ENCODE measurements at places on chromosomes 12 and 14.

GRCh38 chr12:48003226-48004052 lies 837 bp downstream of the COL2A1 start:
- no peak for DNase-seq

DNA sequence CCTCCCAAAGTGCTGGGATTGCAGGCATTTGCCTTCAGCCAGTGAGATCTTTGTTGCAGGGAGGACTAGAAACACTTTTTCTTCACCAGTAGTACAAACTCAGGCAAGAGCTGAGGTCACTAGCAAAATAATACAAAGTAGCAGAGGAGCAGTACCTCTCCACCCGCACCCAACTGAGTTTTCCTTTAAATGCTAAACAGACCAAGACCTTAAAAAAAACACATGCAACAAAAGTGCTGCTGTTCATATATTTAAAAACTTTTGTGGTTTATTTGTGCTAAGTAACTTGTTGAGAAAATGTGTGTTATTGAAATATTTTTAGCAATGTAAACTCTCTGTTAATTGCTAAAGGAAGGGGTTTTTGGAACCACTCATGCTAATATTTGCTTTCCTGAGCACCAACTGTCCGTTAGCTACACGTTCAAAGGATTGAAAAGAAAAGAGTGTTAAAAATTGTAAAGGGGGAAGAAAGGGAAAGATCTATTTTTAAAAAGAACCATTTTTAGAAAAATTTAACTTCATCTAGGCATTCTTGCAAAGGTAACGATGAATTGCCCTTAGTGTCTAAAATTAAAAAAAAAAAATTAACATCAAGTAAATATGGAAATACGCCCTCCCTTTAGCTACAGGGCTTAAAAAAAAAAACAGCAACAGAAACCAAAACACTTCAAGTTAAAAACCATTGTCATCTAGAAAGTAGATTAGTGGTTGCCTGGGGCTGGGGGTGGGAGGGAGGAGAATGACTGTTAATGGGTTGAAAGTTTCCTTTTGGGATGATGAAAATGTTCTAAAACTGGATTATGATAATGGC lies 114.0 kb upstream of the KRAS start:
- DNase-seq = no peak

DNA sequence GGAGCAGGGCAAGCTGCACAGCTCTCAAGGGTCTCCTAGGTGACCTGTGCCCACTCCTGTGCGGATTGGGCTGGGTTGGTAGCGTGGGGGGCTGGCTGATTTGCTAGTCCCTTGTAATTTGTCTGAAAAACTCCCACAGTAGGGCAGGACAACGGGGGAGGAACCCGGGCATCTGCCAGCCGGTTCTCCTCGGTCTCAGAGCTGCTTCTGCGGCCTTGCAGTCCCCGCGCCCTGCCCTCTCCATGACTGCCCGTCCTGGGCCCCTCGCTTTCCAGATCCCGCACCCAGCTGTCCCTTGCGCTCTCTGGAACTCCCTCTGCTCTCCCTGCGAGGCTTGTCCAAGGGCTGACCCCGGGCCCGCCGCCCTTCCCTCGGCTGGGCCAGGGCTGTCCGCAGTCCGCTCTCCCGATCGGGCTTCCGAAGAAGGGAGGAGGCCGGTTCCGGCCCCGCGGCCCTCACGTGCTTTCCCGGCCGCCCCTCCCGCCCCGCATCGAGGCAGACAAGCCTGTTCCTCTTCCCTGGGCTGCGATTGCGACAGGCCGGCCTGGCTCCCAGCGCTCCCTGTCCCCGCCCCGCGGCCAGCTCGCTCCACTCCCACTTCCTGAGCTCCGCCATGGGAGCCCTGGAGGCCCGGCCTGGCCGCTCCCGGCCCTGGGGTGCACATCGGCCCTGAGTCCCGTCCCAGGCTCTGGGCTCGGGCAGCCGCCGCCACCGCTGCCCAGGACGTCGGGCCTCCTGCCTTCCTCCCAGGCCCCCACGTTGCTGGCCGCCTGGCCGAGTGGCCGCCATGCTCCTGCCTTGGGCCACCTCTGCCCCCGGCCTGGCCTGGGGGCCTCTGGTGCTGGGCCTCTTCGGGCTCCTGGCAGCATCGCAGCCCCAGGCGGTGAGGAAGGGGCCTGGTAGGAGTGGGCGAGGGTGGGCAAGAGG lies at the start of gene LTBR:
LTBR (plus strand) TSS at position 591 of the 927 bp plus-strand sequence; CDS start at position 788, 197 bp downstream.
- peak; percentile 99 for DNase-seq

- no peak for DNase-seq
Observed at GRCh38 chr14:89486961-89487360, 69.9 kb upstream of the FOXN3 start.

- peak; percentile 39 for DNase-seq
Observed at GRCh38 chr12:131218923-131219669, 265.4 kb downstream of the ADGRD1 start.

DNA sequence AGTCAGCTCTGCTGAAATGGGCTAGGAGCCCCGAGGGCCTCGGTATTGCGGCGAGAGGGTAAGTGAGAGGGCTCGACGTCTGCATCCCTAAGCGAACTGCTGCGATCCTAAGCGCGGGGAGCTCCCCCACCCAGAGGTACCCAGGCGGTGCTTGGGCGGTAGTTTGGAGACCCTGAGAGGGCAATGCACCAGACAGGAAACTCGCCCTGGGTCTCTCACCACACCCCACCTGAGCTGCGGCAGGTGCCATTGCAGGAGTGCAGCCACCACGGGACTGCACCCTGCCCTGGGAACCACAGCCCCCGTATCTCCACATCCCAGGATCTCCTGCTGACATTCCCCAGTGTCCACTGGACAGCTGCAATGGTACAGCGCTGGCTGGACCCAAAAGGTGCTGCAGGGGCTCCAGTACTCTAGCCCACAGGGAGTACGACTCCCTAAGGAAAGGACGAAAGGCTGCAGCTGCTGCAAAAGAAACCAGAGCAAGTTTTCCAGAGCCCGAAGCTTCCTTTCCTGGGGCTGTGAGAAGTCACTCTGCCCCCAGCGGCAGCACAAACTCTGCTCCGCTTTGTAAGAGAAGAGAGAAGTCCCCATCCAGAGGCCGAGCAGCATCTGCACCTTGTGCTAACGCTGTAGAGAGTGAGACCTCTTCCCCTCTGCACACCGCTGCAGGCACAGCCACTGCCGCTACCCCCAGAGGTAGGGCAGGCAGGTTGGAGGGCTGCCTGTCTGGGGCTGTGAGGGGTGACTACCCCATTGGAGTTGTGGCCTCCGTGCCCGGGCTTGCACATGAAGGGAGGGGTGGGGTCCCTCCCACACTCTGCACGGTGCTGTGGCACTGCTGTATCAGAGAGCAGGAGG lies 31.1 kb upstream of the MON2 start:
- peak; percentile 52 for DNase-seq

DNA sequence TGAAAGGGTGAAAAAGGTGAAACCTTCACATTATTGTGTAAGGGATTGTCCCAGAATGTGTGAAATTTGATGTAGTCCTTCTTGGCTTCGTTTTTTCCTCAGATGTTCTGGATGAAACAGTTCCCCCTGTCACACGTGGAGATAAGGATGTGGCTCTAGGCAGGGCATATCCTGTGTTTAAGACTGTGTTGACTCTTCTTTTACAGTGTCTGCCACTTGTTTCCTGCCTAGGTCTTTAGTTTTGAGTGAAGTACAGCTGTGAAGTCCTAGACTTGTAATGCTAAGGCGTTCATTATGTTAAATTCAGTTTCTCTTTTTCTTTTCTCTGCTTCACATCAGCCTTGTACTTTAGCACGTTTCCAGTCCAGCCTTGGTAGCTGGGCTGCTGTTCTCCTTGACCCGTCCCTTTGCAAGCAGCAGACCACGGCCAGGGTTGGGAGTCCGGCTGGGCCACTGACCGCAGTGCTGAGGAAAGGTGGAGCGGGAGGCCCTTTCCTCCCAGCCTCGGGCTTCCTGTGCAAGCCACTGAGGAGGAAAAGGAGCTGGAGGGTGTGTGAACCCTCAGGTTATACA lies 59.1 kb downstream of the RASSF3 start:
- DNase-seq = peak; percentile 54

DNA sequence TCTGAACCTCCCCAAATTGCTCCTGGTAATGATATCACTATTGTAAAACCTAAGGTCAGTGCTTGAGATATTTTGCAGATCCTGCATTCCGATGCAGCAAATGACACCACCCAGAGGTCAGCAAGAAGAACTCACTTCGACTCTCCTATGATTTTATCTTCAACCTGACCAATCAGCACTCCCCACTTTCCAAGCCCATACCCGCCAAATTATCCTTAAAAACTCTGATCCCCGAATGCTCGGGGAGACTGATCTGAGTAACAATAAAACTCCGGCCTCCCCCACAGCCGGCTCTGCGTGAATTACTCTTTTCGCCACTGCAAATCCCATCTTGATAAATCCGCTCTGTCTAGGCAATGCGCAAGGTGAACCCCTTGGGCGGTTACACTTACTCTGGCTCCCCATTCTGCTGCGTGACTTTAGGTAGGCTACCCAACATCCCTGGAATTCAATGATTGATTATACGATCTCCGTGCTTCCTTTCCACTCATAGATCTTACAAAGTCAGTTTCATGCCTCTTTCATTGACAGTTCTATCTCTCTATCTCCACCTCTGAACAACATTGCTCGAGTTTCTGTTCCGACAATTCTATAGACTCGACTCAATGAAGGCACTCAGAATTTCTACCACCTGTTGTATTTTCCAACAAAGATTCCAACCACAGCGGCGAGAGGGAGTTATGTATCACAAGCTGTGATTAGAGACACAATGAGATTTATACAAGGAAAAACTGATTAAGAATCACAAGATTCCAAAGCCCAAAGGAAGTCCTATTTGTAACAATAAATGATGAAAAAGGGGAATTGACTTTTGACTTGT lies 939 bp downstream of the NPC2 start:
- no peak for DNase-seq

GRCh38 chr12:64997858-64998257 lies 123.2 kb downstream of the WIF1 start:
- DNase-seq = no peak

DNA sequence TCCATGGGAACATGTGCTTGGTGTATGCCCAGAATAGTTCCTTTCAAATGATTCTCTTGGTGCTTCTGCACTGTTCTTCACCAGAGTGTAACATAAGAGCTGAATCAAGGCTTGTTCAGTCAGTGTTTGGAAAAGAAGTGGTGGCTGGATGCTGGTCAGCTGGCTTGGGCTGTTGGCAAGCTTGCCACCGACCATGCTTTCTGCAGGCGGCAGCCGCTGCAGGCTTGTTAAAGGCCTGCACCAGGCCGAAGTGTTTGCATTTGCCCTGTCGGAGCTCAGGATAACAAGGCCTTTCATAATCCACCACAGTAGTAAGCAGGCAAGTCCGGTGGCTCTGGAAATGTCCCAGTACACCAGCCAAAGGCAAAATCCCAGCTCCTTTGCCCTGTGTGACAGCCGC lies 26.9 kb downstream of the DAAM1 start:
- DNase-seq = peak; percentile 89

DNA sequence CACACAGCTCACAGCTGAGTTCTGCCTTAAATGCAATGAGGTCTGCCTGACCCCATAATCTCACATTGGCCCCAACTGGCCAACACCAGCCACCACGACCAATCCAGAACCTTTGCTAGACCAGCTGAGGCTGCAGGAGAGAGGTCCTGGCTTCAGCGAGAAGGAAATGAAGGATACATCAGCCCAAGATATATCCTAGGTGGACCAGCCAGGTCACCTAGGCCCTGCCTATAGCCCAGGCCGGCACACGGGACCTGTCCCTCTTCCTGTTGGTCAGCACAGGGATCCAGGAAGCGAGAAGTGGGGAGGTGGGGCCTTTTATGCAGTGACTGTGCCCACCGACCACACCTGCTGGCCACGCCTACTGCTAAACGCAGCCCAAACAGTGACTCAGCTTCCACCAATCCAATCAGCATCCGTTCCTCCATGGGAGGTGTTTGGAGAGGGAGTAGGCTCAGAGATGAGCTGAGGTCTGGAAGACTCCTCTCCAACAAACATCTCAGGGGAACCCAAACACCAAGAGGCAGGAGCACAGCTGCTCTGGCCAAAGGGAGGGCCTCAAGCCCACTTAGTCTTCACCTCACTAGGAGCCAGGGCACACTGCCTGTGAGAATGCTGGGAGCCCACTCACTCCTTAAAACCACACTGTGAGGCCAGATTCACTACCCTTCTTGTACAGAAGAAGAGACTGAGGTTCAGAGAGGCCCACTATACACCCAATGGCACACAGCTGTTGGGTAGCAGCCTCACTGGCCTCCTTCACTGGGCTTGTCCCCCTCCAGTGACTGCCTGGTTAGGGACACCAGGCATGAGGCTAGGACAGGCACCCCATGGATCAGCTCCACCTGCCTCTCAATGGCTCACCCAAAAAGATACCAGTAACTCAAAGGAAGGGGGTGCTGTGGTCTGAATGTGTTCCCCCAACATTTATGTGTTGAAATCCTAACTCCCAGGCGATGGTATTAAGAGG lies 51.3 kb upstream of the PPP2R5C start:
- DNase-seq = no peak

GRCh38 chr12:91954326-91954725 lies 191.3 kb downstream of the BTG1 start:
- DNase-seq = no peak

- DNase-seq = no peak
Observed at GRCh38 chr12:73598626-73599025, 939.0 kb upstream of the ATXN7L3B start.

- no peak for DNase-seq
Observed at GRCh38 chr12:65811968-65812700, 12.1 kb upstream of the HMGA2 start.

- DNase-seq = no peak
Observed at GRCh38 chr14:49160983-49161382, 425.2 kb downstream of the RPS29 start.

GRCh38 chr12:18955594-18955993 lies 173.9 kb upstream of the PLEKHA5 start:
- no peak for DNase-seq

DNA sequence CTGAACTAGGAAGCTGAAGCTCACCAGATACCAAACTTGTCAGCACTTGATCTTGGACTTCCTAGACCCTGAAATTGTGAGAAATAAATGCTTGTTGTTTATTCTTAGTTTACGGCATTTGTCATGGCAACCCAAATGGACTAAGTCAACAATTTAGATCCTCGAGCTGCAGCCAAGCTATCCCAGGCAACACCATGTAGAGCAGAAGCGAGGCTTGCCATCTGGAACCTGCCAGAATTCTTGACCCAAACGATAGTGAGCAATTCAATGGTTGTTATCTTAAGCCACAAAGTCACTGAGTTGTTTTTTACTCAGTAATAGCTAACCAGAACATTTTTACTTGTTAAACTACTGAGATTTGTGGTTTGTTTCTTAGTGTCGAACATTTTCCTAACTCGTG lies 458.5 kb upstream of the FLRT2 start:
- no peak for DNase-seq

GRCh38 chr12:67986632-67987031 lies 2.6 kb upstream of the IFNG-AS1 start:
- no peak for DNase-seq

- DNase-seq = no peak
Observed at GRCh38 chr12:12499909-12500604, 62.6 kb downstream of the DUSP16 start.

Data from upper lobe of left lung (tissue), 6 donors.